ENCODE measurements at places on chromosomes 3 and 15. TPM values are rescaled to one million over a fixed set of nuclear protein-coding genes. Genes with fewer than 3 reads are reported as not detected.

Gene RTF1
- total RNA-seq: 51.5 TPM

Gene MUC20
- total RNA-seq: 1.5 TPM

Gene COMMD2
- 26.8 TPM for total RNA-seq

Gene CDHR4
- total RNA-seq: 0.32 TPM

Gene PEX11A
- total RNA-seq: 1.2 TPM

Gene DNAH12
- total RNA-seq: 0.22 TPM

Gene CYP1A2
- total RNA-seq: not detected

Gene PARP9
- 47.6 TPM for total RNA-seq

Gene PARP15
- 87.0 TPM for total RNA-seq

Measured in CD4-positive, CD25-positive, alpha-beta regulatory T cell (primary cell).